Stimulated activated CD4-positive, alpha-beta T cell treated with anti-CD3 and anti-CD28 coated beads, Interleukin-1b, Interleukin-23, amount 100 ng/mL, for 4 hours (primary cell): ENCODE measurements at places on chromosomes 2 and 18.

DNA sequence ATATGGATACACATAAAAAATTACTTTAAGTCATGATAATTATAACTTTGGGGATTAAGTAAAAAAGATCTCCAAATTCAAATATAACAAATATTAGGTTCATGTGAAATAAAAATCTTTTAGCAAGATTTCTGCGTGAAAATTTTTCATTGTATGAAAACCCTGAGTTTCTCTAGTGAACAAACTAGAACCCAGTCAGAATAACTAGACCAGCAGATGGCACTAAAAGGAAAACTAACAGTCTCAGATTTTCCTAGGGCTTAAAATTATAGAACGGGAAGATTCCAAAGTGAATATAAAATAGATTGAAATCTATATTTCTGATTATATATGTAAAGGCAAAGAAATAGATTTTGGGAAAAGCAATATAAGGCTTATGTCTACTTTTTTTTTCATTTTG lies 43.3 kb downstream of the TMEM200C start:
- DNase-seq, result no peak

- DNase-seq, result no peak
Observed at GRCh38 chr2:137096693-137097092, 331.3 kb downstream of the THSD7B start.

DNA sequence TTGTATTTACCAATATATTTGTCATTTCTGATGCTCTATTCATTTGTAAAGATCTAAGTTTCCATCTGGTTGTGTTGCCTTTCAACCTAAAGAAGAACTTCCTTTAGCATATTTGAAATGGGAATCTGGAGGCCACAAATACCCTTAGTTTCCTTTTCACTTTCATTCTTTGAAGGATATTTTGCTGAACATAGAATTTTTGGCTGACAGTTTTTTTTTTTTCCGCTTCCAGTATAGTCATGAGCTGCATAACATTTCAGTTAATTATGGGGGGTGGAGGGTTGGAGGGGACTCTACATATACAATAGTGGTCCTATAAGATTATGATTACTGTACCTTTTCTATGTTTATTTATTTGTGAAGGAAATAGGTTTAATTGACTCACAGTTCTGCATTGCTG lies 83.9 kb downstream of the CERS6 start:
- DNase-seq, result no peak

DNA sequence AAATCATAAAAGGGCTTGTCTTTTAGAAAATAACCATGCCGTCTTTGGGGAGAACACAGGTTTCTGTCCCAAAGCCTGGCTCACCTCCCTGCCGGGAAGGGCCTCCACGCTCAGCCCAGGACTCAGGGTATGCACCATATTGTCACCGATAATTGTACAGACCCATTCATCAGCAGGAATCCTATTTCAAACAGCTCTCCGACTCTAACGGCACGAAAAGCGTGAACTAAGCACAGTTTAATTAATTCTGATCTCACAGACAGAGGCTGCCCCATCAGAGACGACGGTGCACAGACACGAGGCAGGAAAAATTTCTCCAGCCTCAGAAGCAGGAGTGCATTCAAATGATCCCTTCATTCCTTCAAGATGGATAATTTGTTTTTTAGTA lies 276.2 kb downstream of the MYCN start:
- no peak for DNase-seq

GRCh38 chr2:134195341-134195740 lies 58.5 kb upstream of the MGAT5 start:
- no peak for DNase-seq

- DNase-seq, result no peak
Observed at GRCh38 chr18:45166836-45167551, 448.3 kb upstream of the SLC14A2 start.

- DNase-seq, result no peak
Observed at GRCh38 chr2:150647943-150648342, 160.5 kb upstream of the RND3 start.

DNA sequence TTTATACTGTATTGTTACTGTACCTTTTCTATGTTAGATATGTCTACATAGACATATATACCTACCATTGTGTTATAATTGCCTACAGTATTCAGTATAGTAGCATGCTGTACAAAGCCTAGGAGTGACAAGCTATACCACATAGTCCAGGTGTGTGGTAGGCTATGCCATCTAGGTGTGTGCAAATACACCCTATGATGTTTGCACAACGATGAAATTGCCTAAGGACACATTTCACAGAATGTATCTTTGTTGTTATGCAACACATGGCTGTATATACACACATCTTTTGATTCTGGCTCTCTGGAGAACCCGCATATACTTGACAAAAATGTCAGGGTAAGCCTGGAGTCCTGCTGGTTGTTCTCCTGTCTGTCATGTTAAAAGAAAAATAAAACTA lies 85.1 kb downstream of the BCL2L11 start:
- DNase-seq, result no peak

DNA sequence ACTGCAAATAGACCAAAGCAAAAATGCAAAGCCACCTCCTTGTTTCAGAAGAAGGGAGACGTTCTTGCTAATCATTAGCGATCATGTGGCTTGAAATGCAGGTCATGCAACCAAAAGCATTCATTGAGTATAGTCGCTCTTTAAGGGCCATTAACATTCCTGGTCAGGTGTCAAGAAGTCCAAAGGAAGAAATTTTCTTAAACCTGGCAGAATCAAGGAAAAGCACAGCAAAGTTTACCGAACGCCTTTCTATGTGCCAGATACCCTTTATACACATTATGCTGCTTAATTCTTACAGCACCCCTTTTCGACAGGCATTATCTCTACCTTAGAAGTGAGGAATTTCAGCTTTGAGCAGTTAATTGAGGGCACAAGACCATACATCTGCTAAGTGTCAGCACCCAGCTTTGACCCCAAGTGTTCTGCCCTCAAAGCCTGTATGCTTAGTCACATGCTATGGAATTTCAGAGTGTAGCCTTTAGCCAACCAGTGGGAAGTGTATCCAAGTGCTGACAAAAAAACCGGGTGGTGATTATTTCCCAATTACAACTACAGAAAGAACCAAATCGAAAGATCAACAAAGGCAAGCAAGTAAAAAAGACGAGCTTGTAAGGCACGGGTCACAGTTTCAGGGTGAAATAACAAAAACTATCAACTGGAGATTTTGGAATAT lies 70.8 kb downstream of the EPHA4 start:
- DNase-seq, result no peak
